NCI-H1417 (cell line): ENCODE measurements at places on chromosomes 5 and 9.

- no peak for DNase-seq
These were observed 70.4 kb upstream of the DAP start for GRCh38 chr5:10831419-10831818.

DNA sequence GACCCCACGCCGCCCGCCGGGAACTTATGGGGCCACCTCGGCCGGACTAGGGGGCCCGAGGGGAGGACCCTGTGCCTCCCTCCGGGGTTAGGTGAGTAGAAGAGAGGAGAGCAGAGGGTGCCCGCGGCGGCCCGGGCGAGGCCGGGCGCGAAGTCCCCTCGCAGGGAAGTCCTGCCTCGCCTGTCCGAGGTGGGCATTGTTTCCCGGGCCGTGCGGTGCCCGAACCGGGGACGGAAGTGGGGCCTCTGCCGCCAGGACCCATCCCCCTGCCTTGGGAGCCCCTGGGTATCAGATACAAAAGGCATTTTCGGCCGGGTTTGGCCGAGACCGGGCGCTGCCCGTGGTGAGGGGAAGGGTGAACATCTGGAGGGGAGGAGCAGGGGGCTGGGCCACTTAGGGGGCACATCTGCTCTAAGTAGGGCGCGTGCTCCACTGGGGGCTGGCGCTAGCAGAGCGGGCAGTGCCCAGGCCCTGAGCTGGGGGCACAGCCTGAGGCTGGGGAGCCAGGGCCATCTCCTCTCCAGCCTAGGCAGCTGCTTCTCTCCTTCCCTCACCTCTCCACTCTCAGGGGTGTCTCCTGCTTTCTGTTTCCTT lies 48.2 kb downstream of the DAB2IP start:
- DNase-seq = no peak

- DNase-seq = no peak
These were observed 16.1 kb downstream of the LHFPL2 start for GRCh38 chr5:78632467-78632866.

GRCh38 chr9:78127279-78128225 lies 95.9 kb upstream of the GNAQ start:
- DNase-seq = no peak

DNA sequence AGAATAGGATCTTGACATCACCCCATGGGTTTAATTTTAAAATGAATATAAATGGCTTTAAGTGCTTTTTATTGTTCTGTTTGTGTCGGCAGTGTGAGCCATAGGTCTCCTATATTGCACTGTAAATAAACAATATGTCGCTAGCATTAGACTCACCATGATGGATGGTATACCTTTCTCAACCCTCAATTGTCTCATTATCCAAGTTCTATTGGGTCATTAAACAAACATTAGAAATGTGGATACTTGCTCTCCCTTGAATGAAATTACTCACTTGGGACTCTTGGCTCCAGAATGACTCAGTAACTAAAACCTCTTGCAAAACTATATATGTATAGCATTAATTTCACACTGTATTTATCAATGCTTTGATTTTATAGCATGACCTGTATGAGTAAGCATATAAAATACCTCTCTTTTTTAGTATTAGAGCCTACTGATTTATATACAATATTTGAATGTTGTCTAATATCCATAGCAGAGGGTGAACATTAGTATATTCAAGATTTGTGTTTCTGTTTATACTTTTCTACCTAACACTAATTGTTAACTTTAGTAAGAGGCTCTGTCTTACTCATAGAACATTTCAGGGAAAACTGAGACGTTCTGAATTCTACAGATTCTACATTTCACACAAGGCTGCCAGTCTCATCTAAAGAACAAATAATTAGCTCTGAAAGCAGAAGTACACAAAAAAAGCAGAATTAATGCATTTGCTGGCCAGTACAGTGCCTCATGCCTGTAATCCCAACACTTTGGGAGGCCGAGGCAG lies 303.8 kb upstream of the PRR16 start:
- DNase-seq = peak; percentile 41

DNA sequence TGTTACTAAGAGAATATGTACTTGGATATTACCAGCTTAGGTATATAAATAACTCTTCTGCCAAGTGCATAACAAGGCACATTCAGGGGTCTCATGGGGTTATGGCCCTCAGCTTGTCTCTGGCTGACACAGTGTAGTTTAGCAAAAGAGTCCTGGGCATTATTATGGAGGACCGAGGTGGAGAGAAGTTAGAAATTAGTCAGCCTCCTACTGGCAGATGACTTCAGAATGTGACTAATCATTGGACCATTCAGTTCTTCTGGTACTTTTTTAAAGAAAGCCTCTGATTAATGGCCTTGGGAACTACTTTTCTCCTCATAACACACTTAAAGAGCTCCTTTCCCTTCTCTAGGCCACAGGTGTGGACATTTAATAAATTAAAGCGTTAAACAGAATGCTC lies 178.9 kb downstream of the SH3GL2 start:
- DNase-seq = no peak
